ENCODE measurements at places on chromosomes 3 and 15. TPM values are rescaled to one million over a fixed set of nuclear protein-coding genes. Genes with fewer than 3 reads are reported as not detected.

The GPR27 gene
- total RNA-seq, result 9.0 TPM

The SEMA3G gene
- total RNA-seq, result 10.2 TPM

The DAZL gene
- not detected for total RNA-seq

The ZPLD1 gene
- 0.12 TPM for total RNA-seq

The SNTN gene
- total RNA-seq, result 0.12 TPM

The ARGFX gene
- total RNA-seq, result not detected

The HRH1 gene
- total RNA-seq, result 4.3 TPM

The P2RY13 gene
- 1.2 TPM for total RNA-seq

The ILDR1 gene
- total RNA-seq, result 6.4 TPM

The NANOGP8 gene
- total RNA-seq, result 1.7 TPM

The KLHL40 gene
- total RNA-seq, result 38.8 TPM

The SENP8 gene
- 3.4 TPM for total RNA-seq

The HIGD2B gene
- not detected for total RNA-seq

The CERS3 gene
- 0.06 TPM for total RNA-seq

The SEMA7A gene
- total RNA-seq, result 6.2 TPM

The PCLAF gene
- total RNA-seq, result 14.1 TPM

The SEC22C gene
- 47.0 TPM for total RNA-seq

The FBXL22 gene
- total RNA-seq, result 9.2 TPM

The EFCAB12 gene
- total RNA-seq, result 2.3 TPM

The LYZL4 gene
- not detected for total RNA-seq

The GRK7 gene
- total RNA-seq, result not detected

The OIP5 gene
- 6.4 TPM for total RNA-seq

The WDR93 gene
- 1.6 TPM for total RNA-seq

The ASB7 gene
- 16.0 TPM for total RNA-seq

The CPLX3 gene
- not detected for total RNA-seq

The LCTL gene
- not detected for total RNA-seq

The SERPINI1 gene
- total RNA-seq, result 18.3 TPM

The SCG5 gene
- total RNA-seq, result 7.6 TPM

The SLC51B gene
- total RNA-seq, result 1.5 TPM

The XCR1 gene
- total RNA-seq, result 0.35 TPM

The SYNPR gene
- total RNA-seq, result not detected

The GHRL gene
- 3.6 TPM for total RNA-seq

The RASSF1 gene
- 35.8 TPM for total RNA-seq

The FAM131A gene
- 23.5 TPM for total RNA-seq

The GATM gene
- 269 TPM for total RNA-seq
